Kidney epithelial cell (primary cell): ENCODE measurements at places on chromosomes 5 and 9.
A peak's percentile ranks its signal among the peaks of the same experiment; 100 is the strongest.

GRCh38 chr9:81871695-81872094 lies 56.5 kb upstream of the SPATA31D4 start:
- DNase-seq = no peak

DNA sequence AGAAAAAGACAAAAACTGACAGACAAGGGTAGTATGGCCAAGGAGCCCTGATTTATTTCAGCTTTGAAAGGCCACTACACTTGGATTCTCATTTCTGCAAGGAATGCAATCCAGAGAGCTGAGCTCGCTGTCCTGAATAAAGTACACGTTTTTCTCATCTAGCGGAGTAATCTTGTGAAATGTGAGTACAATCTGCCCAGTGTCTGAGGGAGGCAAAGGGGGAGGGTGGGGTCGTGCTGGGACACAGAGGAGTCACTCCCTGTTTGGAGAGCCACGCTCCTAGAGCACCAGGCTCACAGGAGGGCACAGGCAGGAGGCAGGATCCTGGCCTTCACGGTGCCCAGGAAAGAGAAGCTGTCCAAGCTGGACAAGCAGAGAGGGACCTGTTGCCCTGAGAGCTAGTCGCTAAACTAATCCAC lies 51.0 kb upstream of the IFNK start:
- no peak for DNase-seq

DNA sequence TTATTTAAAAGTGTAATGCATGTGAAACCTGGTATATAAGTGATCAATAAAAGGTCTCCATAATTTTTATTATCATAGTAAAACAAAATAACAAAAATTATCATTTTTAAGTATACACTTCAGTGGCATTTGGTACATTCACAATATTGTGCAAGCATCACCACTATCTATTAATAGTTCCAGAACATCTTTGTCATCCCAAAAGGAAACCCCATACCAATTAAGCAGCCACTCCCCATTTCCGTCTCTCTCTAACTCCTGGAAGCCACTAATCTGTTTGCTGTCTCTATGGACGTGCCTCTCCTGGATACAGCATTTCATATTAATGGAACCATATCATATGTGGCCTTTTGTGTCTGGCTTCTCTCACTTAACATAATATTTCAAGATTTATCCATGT lies 7.6 kb downstream of the OLFML2A start:
- no peak for DNase-seq

- DNase-seq = no peak
Observed at GRCh38 chr5:72837524-72838096, 21.1 kb downstream of the TNPO1 start.

DNA sequence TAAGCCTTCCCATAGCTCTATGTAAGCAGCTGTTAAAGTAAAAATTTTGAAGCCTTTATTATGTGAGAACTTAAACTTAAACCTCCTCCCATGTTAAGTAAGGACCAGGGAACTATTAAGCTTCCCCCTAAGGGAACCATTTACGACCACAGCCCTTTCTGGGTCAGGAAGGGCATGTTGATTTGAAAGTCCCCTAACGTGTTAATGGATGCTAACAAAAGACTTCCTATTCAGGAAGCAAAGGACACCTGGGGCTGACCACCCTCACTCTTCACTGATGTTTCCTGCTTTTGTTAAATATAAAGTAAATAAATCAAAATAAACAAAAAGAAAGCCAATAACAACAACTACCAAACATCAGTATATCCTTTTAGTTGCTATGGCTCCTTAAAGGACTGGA lies 170.6 kb upstream of the RFX3 start:
- no peak for DNase-seq

DNA sequence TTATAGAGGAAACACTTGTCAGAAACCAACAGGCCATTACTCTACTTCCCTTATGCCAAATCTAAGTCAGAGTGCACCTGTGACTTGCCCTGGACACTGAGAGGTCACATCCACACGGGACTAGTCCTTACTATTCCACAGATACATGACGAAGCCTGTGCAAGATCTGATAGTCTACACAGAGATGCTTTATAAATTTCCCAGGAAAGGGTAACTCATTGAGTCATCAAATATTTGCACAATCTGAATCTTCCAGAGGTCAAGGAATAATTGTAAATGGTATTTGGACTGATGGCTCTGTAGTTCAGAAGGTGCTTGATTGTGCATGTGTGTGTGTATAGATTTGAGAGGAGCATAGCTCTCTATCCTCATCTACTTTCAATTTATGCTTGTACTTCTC lies 55.2 kb upstream of the JAK2 start:
- no peak for DNase-seq

DNA sequence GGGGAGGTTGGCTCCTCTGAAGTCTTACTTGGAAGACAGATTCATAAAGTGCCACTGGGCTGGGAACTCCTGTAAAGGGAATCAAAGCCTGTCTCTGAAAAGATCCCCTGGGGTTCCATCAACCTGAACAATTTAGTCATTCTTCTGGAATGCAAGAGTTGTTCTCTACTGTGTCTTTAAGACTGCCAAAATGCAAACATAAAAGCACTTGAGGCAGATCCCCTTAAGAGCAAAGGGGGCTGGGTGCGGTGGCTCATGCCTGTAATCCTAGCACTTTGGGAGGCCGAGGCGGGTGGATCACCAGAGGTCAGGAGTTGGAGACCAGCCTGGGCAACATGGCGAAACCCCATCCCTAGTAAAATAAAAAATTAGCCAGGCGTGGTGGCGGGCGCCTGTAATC lies 16.7 kb downstream of the CDKN2AIPNL start:
- DNase-seq = no peak

GRCh38 chr9:127608104-127608966 lies 3.7 kb upstream of the STXBP1 start:
- no peak for DNase-seq

DNA sequence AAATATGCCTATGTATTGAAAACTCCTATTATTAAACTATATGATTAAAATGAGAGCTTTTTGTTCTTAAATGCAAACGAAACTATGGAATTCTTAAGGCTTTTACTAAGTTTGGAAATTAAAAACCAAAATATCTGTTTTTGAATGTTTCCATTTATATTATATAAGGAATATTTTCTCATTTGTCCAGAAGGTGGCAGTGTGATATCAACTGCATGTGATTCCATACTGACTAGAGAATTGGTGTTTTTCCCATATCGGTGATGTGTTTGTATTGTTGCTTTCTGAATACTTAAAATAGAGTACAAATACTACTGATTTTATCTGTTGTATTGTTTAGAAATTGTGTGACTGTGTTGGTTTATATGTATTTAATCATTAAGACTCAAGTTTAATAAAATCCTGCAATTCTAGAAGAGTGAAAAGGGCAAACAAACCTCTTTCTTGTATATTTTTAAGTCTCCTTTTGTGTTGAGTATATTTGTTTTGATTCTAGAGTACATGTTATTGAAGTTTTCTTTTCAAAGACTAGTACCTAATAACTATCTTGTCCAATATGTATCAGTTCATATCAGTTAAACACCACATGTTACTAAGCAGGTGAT lies 320.8 kb downstream of the CCDC171 start:
- peak; percentile 16 for DNase-seq

DNA sequence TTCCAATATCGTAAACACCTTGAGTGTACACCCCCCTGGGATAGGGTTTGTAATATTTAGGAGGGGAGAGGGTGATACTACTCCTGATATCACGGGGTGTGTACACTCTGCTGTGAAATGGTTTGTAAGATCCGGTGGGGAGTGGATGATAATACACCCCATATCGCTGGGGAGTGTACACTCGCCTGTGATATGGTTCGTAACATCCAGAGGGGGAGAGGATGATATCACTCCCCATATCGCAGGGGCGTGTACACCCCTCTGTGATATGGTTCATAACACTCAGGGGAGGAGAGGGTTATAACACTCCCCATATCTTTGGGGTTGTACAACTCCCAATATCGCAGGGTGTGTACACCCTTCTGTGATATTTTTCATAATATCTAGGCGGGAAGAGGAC lies 33.8 kb upstream of the SLC25A48 start:
- no peak for DNase-seq

GRCh38 chr9:91937056-91937455 lies 13.0 kb downstream of the ROR2 start:
- no peak for DNase-seq

DNA sequence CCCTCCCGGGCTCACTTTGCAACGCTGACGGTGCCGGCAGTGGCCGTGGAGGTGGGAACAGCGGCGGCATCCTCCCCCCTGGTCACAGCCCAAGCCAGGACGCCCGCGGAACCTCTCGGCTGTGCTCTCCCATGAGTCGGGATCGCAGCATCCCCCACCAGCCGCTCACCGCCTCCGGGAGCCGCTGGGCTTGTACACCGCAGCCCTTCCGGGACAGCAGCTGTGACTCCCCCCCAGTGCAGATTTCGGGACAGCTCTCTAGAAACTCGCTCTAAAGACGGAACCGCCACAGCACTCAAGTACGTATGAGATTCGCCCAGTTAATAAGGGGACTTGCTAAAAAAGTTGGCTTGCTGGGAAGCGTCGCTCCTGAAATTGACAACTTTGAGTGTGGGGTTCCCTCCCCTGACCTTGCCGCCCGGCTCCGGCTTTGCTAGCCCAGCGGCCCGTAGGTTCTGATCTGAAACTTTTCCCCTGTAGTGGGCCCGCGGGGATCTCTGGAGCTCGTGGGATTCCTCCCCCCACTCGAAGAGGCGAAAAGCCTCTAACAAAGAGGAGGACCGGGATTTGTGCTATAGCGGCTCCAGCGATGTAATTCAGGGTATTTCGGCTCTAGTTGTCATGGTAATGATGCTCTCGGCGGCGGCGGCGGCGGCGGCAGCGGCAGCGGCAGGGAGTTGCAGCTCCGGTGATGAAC lies 572 bp downstream of the NR4A3 start:
- no peak for DNase-seq

- no peak for DNase-seq
Observed at GRCh38 chr5:123500471-123500870, 11.5 kb upstream of the CSNK1G3 start.

- no peak for DNase-seq
Observed at GRCh38 chr5:119011186-119011585, 22.8 kb upstream of the DTWD2 start.

GRCh38 chr9:129838707-129839259 lies 3.5 kb downstream of the USP20 start:
- no peak for DNase-seq

DNA sequence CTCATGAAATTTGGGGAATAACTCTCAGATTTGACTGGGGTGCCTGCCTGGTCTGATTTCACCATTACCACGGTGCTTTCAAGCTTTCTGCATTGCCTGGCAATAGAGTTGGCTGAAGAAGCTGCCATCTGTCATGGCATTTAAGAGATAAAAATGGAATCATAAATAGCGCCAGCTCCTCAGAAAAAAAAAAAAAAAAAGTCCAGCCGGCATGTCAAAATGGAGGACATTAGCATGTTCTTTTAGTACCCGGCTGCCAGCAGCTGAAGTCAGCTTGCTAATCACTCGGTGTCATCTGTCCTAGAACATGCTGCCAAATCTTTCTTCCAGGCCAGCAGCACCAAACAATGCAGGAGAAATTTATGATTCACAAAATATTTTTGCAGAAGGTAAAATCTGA lies 57.7 kb upstream of the CER1 start:
- no peak for DNase-seq

GRCh38 chr5:130536691-130537090 lies 628.4 kb downstream of the HINT1 start:
- no peak for DNase-seq

DNA sequence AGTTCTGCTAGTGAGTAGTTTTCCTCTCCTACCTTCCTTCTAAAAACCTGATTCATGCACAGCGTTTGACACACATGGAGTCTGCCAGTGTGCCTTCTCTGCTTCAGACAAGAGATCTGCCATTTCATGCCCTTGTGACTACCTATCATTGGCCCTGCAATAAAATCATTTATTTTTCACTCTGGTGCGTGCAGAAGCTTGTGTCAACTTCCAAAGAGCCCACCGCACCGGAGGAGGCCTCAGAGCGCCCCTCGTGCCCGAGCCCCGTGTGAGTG lies 13.7 kb downstream of the HNRNPH1 start:
- no peak for DNase-seq

- DNase-seq = no peak
Observed at GRCh38 chr9:126521089-126521488, 92.6 kb upstream of the LMX1B start.

DNA sequence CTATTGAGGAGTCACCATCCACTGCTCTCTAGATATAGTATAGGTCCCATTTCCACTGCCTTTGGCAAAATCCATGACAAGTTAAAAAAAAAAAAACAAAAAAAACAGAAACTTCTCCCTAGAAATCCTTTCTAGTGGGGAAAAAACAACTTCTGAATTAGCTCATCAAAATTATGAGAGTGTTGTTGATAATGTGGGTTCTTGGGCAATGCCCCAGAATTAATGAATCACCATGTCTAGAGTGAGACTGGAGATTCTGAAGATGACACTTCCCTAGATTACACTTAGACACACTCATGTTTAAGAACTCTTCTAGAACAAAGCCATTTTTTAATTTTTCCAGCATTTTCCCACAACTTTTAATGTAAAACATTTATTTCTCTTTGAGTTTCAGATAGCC lies 728.0 kb upstream of the C9orf72 start:
- no peak for DNase-seq

- no peak for DNase-seq
Observed at GRCh38 chr5:31479706-31480105, 52.2 kb downstream of the DROSHA start.

- DNase-seq = no peak
Observed at GRCh38 chr9:13879981-13880380, 434.0 kb downstream of the NFIB start.

- no peak for DNase-seq
Observed at GRCh38 chr5:81846301-81846700, 95.4 kb upstream of the SSBP2 start.

- no peak for DNase-seq
Observed at GRCh38 chr5:170057311-170057710, 48.4 kb upstream of the FOXI1 start.

DNA sequence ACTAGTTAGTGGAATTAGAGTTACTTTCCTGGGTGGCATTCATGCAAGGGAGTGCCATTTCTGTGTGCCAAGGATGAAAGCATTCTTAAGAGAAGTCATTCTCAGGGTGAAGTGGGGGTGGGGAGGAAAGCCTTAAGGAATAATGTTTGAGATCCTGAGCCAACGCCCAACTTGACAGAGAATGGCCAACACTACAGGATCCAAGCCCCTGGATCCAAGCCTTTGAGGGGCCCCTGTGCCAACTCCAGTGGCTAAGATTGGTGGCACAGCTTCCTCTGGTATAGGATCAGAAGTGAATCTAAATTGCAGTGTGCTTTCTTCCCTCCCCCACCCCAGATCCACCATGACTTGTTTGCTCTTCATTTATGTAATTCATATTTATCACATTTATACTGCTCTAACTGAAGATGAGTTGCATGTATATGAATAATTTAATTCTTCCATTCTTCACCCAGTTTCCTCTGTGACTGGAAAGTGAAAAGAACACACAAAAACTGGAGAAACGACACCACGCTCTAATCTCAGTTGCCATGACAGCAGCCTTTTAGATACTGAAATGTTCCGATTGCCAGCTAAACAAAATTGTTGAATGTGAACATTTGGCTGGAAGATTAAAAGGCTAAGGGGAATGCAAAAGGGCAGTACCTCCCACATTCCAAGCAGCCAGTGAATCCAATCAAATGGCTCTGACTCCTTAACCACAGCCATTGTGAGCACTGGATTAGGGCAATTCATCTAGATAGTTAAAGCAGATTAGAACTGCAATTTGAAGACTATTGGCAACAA lies 4.5 kb downstream of the ZNF608 start:
- peak; percentile 93 for DNase-seq

GRCh38 chr9:4762108-4762885 lies 21.3 kb upstream of the AK3 start:
- peak; percentile 55 for DNase-seq

GRCh38 chr9:87034841-87035240 lies 87.5 kb upstream of the GAS1 start:
- no peak for DNase-seq
